ENCODE measurements at places on chromosomes 3 and 15.

DNA sequence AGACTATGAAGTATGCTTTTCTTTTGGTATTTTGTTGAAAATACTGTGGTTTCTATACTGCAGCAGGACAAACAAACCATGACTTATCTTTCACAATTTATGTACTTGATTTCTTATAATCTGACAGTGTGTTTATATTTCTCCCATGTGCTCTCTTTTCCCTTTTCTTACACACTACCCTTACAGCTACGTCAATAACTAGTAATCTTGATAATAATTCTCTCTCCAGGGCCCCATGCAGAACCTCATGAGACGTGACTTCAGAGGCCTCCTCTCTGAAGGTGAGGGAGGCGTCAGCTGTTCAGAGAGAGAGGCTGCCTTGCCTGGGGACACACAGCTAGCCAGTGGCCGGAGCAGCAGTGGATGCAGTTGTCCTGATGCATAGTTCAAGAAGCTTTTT is 35.9 kb downstream of the KY start:
- no peak for DNase-seq

- no peak for DNase-seq
Observed at GRCh38 chr3:122915300-122916055, 112.1 kb downstream of the SEMA5B start.

GRCh38 chr3:170467571-170468147 is 49.0 kb downstream of the CLDN11 start:
- no peak for DNase-seq

DNA sequence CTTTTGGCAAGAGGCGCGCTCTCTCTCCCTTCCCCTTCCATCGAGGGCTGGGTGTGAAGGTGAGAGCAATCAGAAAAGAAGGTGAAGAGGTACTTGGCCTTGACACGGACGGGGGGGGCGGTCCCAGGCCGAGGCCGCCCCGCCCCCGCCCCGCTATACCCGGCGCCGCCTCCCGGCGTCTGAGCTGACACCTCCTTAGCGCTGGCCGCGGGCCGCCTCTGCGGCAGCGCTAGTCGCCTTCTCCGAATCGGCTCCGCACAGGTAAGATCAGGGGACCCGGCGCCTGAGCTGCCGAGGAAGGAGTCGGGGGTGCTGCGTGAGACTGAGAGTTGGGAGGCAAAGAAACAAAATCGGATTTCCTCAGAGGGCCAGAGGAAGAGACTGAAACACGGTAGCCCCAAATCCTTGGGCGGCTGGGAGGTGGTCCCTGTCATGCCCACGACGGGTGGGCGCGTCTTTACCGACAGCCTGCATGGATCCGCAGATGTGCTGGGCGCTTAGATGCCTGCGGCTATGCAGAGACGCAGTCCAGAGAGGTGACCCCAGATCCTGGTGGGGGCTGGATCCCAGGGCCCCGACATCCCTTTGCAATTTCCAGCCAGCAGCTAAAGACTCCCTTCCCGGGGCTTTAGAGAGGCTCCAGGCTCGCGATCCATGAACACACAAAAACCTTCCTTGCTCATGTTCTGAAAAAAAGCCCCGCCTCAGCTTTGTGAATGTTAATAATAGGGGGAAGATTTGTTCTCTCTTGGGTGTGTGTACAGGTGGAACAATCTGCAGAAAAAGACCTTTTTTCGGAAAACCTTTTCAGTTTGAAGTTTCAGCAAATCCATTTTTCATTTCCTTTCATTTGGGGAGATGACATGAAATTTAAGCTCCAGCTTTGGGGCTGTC is at the start of gene ENTPD3:
Gene ENTPD3 (plus strand): TSS at position 184 of the 894 bp plus-strand sequence. CDS start 874 bp downstream, outside the sequence.
- DNase-seq, result no peak

- no peak for DNase-seq
Observed at GRCh38 chr3:186189492-186189891, 80.6 kb upstream of the ETV5 start.

- DNase-seq, result no peak
Observed at GRCh38 chr3:184541886-184542562, 19.6 kb upstream of the EPHB3 start.

- DNase-seq, result peak; percentile 54
Observed at GRCh38 chr15:31271224-31271635, 55.4 kb upstream of the KLF13 start.

- no peak for DNase-seq
Observed at GRCh38 chr3:11514191-11514821, 129.4 kb downstream of the VGLL4 start.

- peak; percentile 70 for DNase-seq
Observed at GRCh38 chr3:149969110-149969939, 1.4 kb downstream of the PFN2 start.

GRCh38 chr3:71210257-71211007 is 373.1 kb downstream of the FOXP1 start:
- no peak for DNase-seq

DNA sequence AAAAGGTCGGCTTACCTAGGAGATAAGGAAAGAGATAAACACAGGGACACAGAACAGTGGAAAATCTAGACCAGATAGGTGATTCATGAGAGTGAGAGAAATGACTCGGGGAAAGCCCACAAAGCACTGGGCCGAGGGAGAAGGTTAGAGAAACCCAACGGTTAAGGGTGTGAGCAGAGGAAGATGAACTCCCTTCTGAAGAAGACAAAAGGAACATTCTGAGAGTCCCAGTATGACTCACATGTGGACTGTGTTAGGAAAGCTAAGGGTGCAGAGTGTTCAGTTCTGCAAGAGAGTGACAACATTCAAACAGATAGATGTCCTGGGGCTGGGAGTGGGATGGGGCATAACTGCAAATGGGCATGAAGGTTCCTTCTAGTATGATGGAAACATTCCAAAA is 83.0 kb downstream of the CNTN3 start:
- DNase-seq, result no peak

- no peak for DNase-seq
Observed at GRCh38 chr3:43334976-43335375, 48.6 kb downstream of the SNRK start.

DNA sequence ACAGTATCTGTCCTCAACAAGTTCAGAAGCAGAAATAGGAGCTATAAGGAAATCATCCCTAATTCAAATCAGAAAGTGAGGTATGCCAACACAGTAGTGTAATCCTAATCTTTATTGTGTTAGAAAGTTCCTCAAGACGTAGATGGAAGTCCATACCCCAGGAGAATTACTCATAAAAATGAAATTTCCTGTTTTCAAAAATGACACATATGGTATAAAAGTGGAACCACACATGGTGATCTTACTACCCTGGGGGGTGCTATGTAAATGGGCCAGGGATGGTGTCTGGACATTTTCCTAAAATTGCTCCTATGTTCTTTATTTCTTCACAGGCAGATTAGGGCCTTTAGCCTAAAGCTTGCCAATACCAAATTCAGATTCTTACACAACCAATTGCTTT is 204.1 kb downstream of the ARRDC4 start:
- DNase-seq, result no peak

GRCh38 chr3:176794406-176794805 is 402.9 kb downstream of the TBL1XR1 start:
- no peak for DNase-seq

DNA sequence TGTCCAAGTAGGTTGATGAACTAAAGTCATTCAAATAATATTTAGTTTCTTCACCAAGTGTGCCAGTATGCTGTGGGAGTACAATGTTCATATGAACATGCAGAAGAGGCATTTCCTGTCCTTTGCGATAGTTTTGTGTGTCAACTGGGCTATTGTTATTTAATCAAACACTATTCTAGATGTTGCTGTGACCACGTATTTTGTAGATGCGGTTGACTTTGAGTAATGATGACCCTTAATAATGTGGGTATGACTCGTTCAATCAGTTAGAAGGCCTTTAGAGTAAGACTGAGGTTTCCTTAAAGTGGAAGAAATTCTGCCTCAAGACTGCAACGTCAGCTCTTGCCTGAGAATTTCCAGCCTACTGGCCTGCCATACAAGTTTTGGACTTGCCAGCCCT is 470.7 kb upstream of the CBLB start:
- no peak for DNase-seq

GRCh38 chr3:111667621-111668239 is 72.6 kb upstream of the ZBED2 start:
- DNase-seq, result no peak

GRCh38 chr3:134797057-134797740 is 2.1 kb downstream of the EPHB1 start:
- no peak for DNase-seq

- no peak for DNase-seq
Observed at GRCh38 chr3:88369337-88369736, 219.6 kb downstream of the C3orf38 start.

DNA sequence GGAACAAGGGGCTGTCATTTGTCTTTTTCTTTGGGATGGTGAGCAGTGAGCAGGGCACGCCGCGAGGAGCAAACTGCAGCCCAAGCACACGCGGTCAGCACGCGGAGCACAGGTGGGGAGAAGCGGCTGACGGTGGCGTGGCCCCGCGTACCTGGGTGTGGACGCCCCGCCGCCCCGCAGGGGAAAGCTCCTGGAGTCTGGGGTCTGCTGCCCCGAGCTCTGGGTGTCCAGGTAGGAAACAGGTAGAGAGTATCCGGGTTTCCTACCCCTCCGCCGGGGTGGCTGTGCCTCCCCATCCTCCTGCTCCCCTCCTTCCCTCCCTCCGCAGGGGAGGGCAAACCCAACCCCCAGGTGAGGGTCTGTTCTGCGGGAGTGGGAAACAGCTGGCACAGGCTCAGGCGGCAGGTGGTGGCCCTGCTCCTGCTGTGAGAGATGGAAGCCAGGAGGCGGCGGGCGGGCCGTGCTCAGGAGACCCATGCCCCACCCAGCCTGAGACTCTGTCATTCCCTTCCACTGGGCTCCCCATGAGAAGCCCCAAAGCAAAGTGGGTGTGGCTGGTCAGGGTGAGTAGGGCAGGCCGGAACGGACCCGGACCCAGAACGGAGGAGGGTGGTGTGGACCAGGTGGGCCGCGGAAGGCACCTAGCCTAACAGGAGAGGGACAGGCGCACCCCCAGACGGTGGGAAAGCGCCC is 56.9 kb upstream of the CGNL1 start:
- no peak for DNase-seq

GRCh38 chr3:129595544-129596193 is 10.8 kb downstream of the PLXND1 start:
- no peak for DNase-seq

GRCh38 chr15:41473418-41473817 is 20.3 kb upstream of the ITPKA start:
- no peak for DNase-seq

DNA sequence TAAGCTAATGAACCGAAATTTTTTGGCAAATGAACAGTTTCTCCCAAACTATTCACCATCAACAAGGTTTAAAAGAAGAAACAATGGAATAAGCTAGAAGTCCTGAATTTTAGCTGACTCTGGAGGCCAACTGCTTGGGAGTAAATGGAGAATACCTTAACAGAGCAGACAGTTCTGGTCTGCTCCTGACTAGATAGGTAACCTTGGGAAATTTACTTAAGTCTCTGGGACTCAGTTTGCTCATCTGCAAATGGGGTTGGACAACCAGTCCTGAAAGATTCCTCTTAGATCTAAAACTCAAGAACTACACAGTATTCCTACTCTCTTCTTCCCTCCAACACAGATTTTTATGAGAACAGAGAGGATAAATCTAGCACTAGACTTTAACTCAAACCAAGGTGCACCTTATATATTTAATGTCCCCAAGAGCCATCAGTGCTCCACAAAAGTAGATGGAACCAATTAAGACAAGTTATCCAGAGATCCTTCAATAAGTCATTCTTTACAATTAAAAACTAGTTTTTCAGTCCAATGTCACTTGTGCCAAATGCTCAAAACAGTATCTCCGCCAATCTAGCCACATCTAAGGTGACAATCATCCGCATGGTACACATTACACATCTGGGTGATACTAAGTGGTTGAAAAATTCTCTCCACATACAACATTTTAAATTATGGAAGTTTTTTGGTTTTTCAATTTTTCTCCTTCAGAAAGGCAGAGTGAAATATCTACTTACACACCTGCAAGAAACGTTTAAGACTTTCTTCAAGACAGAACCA is 1.5 kb downstream of the RHOA start:
- no peak for DNase-seq

- DNase-seq, result no peak
Observed at GRCh38 chr3:136277634-136278033, 27.5 kb downstream of the PCCB start.

- DNase-seq, result no peak
Observed at GRCh38 chr15:40582726-40583246, 11.3 kb upstream of the KNL1 start.

DNA sequence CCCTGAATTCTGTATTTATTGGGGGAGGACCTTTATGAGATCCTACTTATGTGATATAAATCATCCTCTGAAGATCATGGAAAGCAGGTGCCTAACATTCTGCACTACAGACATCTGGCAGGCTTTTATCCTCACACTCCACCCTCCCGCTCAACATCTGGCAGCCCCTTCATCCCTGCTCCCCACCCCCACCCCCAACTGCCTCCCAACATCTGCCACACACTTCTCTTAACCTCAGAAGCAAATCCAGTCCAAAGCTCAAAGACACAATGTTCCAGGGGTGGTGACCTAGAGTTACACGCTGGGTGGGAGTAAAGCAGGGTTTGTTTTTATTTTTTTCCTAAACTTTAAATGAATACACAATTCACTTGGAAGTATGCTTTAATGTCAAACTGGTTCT is 184.5 kb upstream of the ATP11B start:
- no peak for DNase-seq

- DNase-seq, result no peak
Observed at GRCh38 chr3:24828551-24828950, 333.9 kb upstream of the THRB start.

- no peak for DNase-seq
Observed at GRCh38 chr3:102512734-102513504, 78.1 kb downstream of the ZPLD1 start.

- DNase-seq, result no peak
Observed at GRCh38 chr3:150006794-150007193, 36.1 kb upstream of the PFN2 start.

- DNase-seq, result no peak
Observed at GRCh38 chr3:72465853-72466252, 382.4 kb downstream of the SHQ1 start.

GRCh38 chr3:48244461-48244860 is 3.6 kb downstream of the ZNF589 start:
- no peak for DNase-seq

DNA sequence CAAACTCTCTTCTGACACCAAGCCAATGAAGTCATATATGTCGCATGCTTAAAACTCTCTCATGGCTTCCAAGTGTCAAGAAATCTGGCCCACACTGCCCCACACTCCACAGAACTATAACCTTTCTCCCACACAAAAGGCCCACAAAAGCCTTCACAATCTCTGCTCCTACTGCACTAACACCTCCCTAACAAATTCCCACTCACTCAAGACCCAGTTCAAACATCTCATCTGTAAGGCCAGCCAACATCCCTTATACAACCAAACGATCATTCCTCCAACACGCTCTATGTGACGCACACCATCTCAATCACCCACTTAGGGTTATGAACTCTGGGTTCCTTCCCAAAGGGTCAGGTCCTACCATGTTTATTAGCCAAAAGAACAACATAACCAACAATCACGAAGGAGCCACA is 13.5 kb downstream of the TBC1D2B start:
- DNase-seq, result no peak

- no peak for DNase-seq
Observed at GRCh38 chr15:59892985-59893384, 111.1 kb upstream of the FOXB1 start.

- DNase-seq, result no peak
Observed at GRCh38 chr3:169298247-169298992, 365.1 kb downstream of the MECOM start.

Data from RWPE2 (cell line).